ENCODE measurements at places on chromosomes 3 and 15. TPM values are rescaled to one million over a fixed set of nuclear protein-coding genes. Genes with fewer than 3 reads are reported as not detected.

RGMA gene
- 34.2 TPM for total RNA-seq

SLC9A9 gene
- total RNA-seq, result 1.6 TPM

GOLGA6L7 gene
- total RNA-seq, result not detected

TMEM40 gene
- total RNA-seq, result 0.14 TPM

C3orf70 gene
- 1.5 TPM for total RNA-seq

FOXL2NB gene
- 10.0 TPM for total RNA-seq

DCLK3 gene
- 0.62 TPM for total RNA-seq

CLDN18 gene
- total RNA-seq, result not detected

GOLGA8S gene
- total RNA-seq, result not detected

DNA sequence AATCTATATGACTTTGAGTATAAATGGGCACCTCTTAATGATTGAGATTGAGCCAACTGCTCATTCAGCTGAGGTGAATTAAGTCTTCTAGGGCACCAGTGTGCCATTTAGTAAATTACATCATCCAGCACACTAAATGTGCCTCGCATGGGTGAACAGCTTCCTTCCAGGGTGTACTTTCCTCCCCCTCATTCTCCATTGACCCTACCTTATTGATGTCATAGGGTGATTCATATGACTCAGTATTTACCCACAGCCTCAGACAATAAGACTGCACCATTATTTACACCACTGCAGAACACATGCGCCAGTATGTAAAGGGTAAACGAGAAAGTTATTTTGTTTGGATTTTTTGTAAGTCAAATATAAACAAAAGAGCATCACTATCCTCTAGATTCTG is 185.2 kb upstream of the ARL6 start:
- DNase-seq, result no peak

- no peak for DNase-seq
Measured at GRCh38 chr3:130465521-130465920, 51.5 kb upstream of the COL6A6 start.

- no peak for DNase-seq
Measured at GRCh38 chr3:194854659-194855390, 169.1 kb downstream of the FAM43A start.

GRCh38 chr3:108414007-108414406 is 96.4 kb downstream of the MYH15 start:
- DNase-seq, result no peak

DNA sequence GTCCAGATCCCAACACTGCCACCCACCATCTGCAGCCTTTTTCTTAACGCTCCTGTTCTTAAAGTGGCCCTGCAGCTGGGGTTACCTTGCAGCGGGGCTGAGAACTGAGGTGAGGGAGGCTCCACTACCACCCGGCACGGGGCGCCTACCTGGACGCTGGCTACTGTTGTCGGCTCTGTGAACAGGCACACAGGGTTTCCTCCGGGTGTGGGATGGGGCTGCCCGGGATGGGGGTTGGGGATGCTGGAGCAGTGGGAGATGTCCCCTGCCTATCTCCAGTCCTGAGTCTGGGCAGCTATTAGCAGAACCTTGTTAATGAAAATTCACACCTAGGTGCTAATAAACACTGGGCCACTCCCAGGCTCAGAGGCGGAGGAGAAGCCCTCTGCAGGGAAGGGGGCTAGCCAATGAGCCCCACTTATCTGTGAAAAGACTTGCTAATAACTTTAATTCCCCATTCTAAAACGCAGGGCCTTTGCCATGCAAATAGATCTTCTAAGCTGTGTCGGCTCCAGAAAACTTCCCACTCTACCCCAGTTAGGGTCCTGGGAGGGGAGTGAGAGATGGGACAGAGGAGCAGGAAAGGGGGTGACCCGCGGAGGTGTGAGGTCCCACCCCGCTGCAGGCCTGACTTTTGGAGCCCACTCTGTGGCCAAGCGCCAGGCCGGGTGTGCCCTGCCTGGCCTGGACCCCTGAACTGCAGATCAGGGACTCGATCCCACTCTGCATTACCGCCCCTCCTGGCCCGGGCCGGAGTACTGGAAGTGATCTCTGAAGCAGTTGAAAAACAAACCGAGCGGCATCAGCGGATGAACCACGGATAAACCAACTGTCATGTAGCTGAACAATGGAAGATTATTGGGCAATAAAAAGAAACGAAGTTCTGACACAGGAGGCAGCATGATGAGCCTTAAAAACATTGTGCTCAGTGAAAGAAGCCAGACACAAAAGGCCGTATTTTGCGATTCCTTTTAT is 3.1 kb downstream of the MESP1 start:
- DNase-seq, result peak; percentile 47

GRCh38 chr3:16028604-16029003 is 145.9 kb upstream of the GALNT15 start:
- DNase-seq, result no peak

DNA sequence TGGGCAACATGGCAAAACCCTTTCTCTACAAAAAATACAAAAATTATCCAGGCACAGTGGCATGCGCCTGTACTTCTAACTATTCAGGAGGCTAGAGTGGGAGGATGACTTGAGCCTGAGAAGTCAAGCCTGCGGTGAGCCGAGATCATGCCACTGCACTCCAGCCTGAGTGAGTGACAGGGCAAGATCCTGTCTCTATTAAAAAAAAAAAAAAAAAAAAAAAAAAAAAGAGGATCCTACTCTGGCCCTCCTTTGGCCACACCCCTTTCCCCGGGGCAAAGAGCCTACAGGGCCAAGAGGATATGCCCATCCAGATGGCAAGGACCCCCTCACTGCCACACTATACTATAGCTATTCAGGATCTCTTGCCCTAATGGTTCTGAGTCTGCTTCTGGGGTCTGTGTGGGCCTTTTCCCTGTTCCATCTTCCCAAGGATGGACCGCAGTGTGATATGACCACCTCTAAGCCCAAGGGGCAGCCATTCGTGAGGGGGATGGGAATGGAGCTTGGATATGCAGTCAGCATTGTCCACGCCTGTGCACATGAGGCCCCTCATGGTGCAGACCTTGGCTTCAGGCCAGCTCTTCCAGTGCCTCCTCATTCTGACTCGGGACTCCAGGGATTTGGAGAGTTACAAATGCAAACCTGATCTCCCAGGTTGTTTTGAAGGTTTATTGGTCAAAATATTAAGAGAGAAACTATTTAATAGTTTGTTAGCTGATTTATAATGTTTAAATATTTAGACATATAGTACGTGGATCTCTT is 7.3 kb downstream of the TYRO3 start:
- DNase-seq, result no peak

- DNase-seq, result no peak
Measured at GRCh38 chr3:102332205-102332604, 102.6 kb upstream of the ZPLD1 start.

GRCh38 chr3:45218578-45219390 is 7.3 kb downstream of the TMEM158 start:
- DNase-seq, result no peak

GRCh38 chr3:178771511-178771910 is 235.3 kb downstream of the KCNMB2 start:
- DNase-seq, result no peak

- peak; percentile 12 for DNase-seq
Measured at GRCh38 chr3:14687360-14687759, 12.4 kb downstream of the C3orf20 start.

- DNase-seq, result peak; percentile 17
Measured at GRCh38 chr15:27764339-27764738, 334.8 kb downstream of the OCA2 start.

DNA sequence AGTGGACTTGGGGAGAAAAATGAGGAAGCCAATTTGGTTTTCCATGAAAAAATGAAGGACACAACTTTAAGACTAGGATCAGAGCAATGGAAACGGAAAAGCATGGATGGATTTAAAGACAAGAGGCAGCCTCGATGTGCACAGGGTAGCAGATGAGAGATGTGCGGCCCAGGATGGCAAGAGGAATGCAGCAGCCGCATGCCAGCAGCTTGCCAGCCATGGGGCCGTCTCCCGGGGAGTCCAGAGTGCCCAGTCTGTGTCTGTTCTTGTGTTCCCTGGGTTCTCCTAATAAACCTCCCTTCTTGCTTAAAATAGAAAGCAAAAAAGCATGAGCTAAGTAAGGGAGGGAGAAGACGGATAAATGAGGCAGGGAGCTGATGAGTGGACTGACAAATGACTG is 68.0 kb upstream of the IQSEC1 start:
- DNase-seq, result no peak

DNA sequence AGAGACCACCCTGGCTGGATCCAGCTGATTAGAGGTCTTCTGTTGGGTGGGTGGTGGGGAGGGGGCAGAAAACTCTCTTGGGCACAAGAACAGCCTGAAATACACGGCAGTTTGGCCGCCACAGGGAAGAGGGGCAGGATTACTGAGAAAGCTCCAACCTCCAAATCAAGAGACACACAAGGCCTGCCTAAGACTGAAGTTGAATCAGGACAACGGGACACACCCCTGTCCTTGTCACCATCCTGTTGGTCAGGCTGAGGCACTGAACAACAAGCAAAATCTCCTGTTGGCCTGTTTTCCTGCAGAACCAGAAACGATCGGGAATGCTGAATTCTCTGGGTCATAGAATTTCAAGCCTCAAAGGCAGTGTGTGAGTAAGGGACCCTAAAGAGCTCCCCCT is 247.8 kb downstream of the FAM43A start:
- DNase-seq, result peak; percentile 11

- DNase-seq, result no peak
Measured at GRCh38 chr3:195129644-195130492, 141.1 kb downstream of the XXYLT1 start.

- DNase-seq, result peak; percentile 76
Measured at GRCh38 chr15:63870487-63871209, 36.9 kb upstream of the HERC1 start.

DNA sequence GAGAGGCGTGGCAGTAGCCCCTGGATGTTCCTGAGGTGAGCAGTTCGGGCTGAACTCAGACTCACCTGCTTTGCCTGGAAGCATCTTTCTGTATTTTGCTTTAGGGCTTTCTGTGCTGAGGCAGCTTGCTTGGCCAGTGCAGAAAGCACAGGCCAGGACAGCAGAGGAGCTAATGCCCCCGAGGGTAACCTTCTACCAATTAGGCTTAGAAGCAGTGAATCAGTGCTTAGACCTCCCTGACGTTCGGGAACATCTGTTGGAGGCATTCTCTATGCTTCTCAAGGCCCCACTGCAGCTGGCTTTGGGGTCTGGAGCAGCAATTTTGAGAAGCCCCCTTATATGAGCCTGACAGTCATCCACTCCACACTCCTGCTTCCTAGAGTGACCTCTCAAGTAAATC is 350.7 kb upstream of the PROK2 start:
- no peak for DNase-seq

GRCh38 chr3:181329024-181329423 is 339.5 kb upstream of the DNAJC19 start:
- DNase-seq, result no peak

DNA sequence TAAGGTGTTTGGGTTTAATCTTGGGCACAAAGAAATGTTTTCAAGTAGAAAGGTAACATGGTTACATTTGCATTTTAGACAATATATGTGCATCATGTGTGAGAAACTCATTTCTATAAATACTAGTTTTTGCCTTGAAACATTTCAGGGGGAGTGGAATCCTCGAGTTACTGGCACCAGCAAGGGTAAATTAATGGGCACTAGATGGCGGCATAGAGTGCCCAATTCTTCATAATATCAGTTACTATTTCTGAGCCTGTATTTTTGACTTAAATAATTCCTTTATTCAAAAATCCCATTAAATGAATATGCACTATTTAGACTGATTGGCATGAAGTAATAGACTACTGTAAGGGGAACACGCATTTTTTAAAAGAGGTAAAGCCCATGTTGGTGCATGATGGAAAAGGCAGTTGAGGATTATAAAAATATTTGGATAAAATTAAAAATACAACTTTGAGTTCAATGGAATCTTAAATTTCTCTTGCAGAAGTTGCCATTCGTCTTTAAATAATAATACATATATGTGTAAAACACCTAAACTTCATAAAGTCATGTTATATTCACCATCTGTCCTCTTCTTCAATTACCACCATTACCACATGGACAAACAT is 106.3 kb downstream of the ZBTB20 start:
- peak; percentile 63 for DNase-seq

GRCh38 chr3:141632779-141633374 is 105.2 kb upstream of the RNF7 start:
- DNase-seq, result peak; percentile 73

- no peak for DNase-seq
Measured at GRCh38 chr3:136749091-136749490, 3.1 kb downstream of the STAG1 start.

- DNase-seq, result no peak
Measured at GRCh38 chr3:189988322-189988721, 132.4 kb downstream of the P3H2 start.

All from GM23338 (cell line).